ENCODE measurements at places on chromosomes 6 and 20. TPM values are rescaled to one million over a fixed set of nuclear protein-coding genes. Genes with fewer than 3 reads are reported as not detected.

Gene CYP39A1
- 4.6 TPM for total RNA-seq

GRCh38 chr20:57787151-57787989 lies 77.6 kb upstream of the PMEPA1 start:
- no peaks in the 10 kb centered on the region for H3K4me1 ChIP-seq
- no peak overlapping the region for H3K27ac ChIP-seq
- H3K4me3 ChIP-seq: no peak overlapping the region
- no peaks in the 10 kb centered on the region for H3K27me3 ChIP-seq
- DNase-seq: no peak

DNA sequence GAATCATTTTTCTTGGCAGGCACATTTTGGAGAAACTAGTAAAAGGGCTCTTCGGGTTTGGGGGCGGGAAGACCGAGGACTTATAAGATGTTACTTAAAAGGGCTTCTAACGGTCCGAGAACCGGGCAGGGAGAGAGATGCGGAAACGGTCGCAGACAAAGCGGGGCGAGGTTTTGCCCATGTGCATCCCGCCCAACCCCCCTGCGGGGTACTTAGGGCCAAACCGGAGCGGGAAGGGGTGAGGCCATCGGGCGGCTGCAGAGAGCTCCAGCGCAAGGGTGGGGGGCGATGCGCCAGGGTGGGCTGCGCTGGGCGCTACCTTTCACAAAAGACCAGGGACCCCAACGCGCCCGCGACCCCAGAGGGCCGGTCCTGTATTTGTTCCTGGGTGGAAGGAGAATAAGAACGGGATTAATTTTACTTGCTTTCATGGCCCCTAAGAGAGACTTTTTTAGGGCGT lies 616 bp downstream of the TUBB start:
- H3K27me3 ChIP-seq: no peaks in the 10 kb centered on the region
- H3K4me3 ChIP-seq: peak overlapping the region; percentile 67
- H3K4me1 ChIP-seq: peaks cover 73% of the 10 kb centered on the region
- peak; percentile 73 for DNase-seq
- peaks cover under 1% of the 10 kb centered on the region for H3K36me3 ChIP-seq

Gene NOX3
- total RNA-seq: not detected

Gene BPI
- total RNA-seq: 0.21 TPM

GRCh38 chr6:49025273-49026240 lies 437.5 kb downstream of the MMUT start:
- H3K4me3 ChIP-seq: no peak overlapping the region
- H3K4me1 ChIP-seq: no peaks in the 10 kb centered on the region
- no peaks in the 10 kb centered on the region for H3K27me3 ChIP-seq
- no peaks in the 10 kb centered on the region for H3K36me3 ChIP-seq
- H3K27ac ChIP-seq: no peak overlapping the region

Gene VNN1
- total RNA-seq: 0.14 TPM

Gene JPH2
- 167 TPM for total RNA-seq

DNA sequence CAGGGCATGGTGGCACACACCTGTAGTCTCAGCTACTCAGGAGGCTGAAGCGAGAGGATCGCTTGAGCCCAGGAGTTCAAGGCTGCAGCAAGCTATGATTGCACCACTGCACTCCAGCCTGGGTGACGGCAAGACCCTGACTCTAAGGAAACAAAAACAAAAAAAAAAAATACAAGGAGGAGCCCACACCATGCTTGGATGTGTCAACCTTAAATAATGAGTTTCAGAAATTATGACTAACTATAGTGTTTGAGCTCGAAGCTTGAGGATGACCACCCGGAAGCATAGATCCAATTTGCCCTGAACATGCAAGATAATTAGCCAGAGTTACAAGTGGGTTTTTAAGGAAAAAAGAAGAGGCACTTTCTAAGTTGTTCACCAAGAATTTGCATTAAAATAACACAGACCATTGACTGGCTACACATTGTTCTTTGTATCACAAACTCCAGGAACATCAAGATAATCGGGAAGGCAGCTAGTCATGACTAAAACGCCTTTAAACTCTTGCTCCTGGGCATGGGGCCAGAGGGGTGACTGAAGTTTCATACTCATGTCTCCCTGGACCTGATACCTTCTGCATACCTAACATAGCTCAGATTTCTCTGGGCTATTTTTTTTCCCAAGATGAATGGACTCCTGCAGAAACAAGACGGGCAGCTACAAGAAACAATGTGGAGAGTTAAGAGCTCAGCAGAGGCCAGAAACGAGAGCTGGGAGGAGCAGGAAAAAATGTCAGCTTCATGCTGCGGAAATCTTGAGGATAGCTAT lies 289.6 kb downstream of the PREX1 start:
- H3K36me3 ChIP-seq: no peaks in the 10 kb centered on the region
- H3K4me1 ChIP-seq: no peaks in the 10 kb centered on the region
- H3K4me3 ChIP-seq: no peak overlapping the region
- H3K27ac ChIP-seq: no peak overlapping the region
- no peak for DNase-seq

- H3K27me3 ChIP-seq: no peaks in the 10 kb centered on the region
- no peaks in the 10 kb centered on the region for H3K4me1 ChIP-seq
- no peak overlapping the region for H3K4me3 ChIP-seq
- DNase-seq: no peak
- no peak overlapping the region for H3K27ac ChIP-seq
Measured at GRCh38 chr6:93819189-93819588, 399.8 kb upstream of the EPHA7 start.

DNA sequence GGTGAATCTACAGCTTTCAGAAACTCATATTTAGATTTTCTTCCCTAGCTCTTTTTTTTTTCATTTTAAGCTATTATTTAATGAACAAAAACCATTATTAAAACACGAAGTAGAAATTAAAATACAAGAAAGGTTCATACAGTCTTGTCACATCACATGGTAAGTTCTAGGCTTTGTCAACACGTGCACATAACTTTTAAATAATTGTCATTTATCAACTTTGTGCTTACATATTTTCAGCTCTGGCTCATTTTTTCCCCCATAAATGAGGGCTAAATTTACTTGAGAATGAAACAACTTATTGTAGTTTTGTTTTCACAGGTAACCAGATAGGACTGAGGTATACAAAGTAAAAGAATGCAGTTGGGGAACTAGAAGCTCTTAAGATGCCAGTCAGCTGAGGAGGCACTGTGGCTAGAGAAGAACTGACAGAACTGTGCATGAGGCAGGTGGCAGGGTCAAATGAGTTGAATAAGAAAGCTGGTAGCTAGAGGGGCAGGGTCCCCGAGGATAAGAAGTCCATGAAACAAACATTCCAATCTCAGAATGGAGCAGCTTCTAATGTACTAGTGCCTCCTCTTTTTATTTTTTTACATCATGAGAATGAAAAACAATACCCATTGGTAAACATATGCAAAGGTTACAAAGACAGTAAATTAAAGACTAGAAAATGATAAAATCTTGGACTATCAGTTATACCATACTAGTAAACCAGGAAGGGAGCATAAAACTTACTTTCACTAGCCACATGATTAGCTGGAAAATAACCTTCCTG lies 141.5 kb downstream of the MYB start:
- no peak for DNase-seq
- no peak overlapping the region for H3K27ac ChIP-seq
- no peak overlapping the region for H3K4me3 ChIP-seq
- H3K36me3 ChIP-seq: no peaks in the 10 kb centered on the region

GRCh38 chr20:57698867-57699275 lies 10.9 kb downstream of the PMEPA1 start:
- H3K4me3 ChIP-seq: no peak overlapping the region
- no peak for DNase-seq
- peaks cover 56% of the 10 kb centered on the region for H3K4me1 ChIP-seq
- no peaks in the 10 kb centered on the region for H3K36me3 ChIP-seq

- H3K4me1 ChIP-seq: no peaks in the 10 kb centered on the region
- DNase-seq: peak; percentile 21
- no peaks in the 10 kb centered on the region for H3K36me3 ChIP-seq
- no peak overlapping the region for H3K27ac ChIP-seq
Measured at GRCh38 chr6:164749221-164750064, 560.0 kb downstream of the C6orf118 start.

DNA sequence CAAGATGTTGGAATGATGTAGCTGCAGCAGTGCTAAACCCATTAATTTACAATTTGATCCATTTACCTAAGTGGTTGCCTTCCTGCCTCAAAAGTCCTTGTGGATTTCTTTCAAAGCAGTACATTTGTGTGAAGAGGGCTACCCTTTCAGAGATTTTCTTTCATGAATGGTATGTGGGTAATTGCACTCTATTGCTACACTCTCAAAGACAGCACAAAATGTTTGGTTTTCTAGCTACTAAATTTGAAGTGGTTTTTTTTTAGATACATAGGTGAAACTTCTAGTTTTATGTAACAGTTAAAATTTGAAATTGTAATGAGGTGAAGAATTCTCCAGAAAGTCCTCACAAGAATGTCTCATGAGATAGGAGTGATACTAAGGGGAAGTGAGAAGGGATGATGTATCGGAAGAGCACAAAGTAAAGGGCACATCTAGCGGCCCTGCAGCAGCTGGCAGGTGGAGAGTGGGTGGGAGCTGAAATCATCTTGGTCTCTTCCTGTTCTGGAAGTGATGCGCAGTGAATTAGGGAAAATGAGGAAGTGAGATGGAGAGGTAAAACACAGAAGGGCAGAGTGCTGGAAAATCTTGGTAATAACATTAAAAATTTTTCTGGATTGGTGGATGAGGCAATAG lies 236.8 kb upstream of the MAN1A1 start:
- no peak overlapping the region for H3K27ac ChIP-seq
- H3K27me3 ChIP-seq: no peaks in the 10 kb centered on the region
- no peak for DNase-seq
- H3K4me1 ChIP-seq: no peaks in the 10 kb centered on the region
